ENCODE measurements at places on chromosomes 5 and 9.

GRCh38 chr9:127197861-127198430, 66.6 kb upstream of the GARNL3 start:
- DNase-seq: no peak

- no peak for DNase-seq
These were observed 230.5 kb downstream of the ATPSCKMT start for GRCh38 chr5:10019236-10019635.

GRCh38 chr9:93520523-93520922, 55.9 kb upstream of the PHF2 start:
- no peak for DNase-seq

DNA sequence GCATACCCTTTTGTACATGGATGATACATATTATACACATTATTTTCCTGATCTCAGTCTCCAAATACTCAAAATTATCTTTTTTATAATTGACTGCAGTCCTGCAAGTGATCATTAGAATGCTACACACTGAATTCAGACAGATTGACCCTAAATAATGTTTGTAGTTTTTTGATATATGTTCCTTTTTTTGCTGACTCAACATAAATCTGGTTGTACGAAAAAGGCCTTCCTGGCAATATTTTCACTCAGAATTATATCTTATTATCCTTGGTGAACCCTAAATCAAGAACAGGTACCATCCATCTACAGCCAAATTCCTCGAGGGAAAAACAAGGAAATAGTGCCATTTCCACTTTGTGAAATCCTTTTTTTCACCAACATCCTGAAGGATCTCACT, 105.6 kb upstream of the RASGRF2 start:
- DNase-seq: no peak

DNA sequence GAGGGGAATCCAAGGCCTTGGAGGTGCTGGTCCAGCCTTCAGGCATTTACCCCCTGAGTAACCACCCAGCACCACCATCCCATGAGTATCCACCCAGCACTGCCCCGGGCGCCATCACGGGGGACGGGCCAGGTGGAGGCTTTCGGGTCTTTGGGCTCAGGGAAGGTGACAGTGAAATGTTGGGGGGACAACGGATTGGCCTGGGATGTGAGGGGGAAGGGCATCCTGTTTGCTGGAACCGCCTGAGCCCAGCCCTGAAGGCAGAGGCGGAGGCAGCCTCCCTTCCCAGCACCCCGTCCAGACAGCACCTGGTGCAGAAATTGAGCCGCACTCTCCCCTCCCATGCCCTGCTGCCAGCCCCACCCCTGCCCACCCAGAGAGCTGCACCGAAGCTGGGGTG, 17.0 kb downstream of the ASS1 start:
- no peak for DNase-seq

DNA sequence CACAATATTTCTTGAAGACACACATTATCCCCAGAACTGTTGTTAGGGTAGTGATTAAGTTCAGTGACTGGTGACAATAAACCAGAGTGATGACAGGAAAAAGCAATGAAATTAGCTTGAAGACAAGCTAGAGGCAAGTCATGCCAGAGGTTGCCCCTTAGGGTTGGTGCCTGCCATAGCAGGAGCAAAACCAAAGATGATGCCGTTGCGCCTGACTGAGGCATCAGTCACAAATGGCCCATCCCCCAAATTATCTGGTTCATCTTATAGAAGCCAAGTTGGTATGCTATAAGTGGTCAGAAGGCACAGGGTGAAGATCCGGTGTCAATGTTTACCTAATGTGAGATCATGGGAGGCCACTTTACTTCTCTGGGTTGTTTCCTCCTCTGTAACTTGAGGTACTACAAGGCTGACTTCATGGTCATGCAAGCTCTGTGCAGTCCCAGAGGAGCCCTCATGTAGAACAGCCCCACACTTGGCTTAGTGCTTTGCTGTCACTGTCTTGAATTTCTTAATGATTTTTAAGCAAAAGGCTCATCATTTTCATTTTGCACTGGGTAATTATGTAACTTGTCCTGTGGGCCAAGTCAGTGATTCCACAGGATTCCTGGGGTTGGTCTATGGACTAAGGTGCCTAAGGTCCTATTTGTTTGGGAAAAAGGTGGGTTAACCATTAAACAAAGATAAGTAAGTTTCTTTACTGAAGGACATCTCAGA, 211.3 kb downstream of the MAN2A1 start:
- DNase-seq: no peak

- no peak for DNase-seq
These were observed 49.1 kb upstream of the OLFM1 start for GRCh38 chr9:135038331-135038730.

DNA sequence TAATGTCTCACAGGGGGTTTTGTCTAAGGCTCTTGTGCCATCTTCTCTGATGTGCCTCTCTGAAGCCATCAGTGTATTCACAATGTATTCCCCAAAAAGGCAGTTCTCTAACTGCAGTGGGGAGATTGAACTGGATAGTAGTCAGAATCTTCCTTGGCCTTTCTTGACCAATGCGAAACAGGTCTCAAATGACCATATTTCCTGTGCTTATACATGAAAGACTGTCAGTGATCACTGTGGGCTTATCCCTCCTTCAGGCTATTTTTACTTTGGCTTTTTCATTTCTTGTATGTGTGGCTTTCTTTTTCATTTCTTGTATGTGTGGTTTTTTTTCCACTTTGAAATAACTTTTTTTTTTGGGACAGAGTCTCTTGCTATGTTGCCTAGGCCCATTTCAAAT, 19.7 kb downstream of the HMGXB3 start:
- no peak for DNase-seq

- peak; percentile 82 for DNase-seq
These were observed 141.5 kb downstream of the RMI1 start for GRCh38 chr9:84121991-84122523.

- DNase-seq: peak; percentile 18
These were observed 267.7 kb downstream of the ADAMTS6 start for GRCh38 chr5:65213921-65214525.

DNA sequence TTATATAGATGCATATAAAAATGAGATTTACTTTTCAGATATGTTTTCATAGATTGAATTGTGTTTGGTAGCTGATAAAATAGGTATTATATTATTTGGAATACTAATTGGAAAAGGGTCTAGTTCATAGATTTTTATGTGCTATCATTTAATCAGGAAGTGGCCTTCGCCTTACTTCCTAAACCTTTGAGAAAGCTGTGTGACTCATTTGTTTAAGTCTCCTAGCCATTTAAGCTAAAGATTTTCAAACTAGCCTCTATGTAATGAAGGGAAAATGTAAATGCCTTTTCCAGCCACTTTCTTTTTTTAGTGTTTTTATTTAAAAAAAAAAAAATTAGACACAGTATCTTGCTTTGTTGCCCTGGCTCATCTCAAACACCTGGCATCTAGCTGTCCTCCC, 97.5 kb downstream of the DMXL1 start:
- no peak for DNase-seq

GRCh38 chr5:180315762-180316212, 23.9 kb upstream of the MAPK9 start:
- DNase-seq: peak; percentile 67

- DNase-seq: peak; percentile 24
These were observed 92.8 kb downstream of the SNX18 start for GRCh38 chr5:54610197-54610944.

DNA sequence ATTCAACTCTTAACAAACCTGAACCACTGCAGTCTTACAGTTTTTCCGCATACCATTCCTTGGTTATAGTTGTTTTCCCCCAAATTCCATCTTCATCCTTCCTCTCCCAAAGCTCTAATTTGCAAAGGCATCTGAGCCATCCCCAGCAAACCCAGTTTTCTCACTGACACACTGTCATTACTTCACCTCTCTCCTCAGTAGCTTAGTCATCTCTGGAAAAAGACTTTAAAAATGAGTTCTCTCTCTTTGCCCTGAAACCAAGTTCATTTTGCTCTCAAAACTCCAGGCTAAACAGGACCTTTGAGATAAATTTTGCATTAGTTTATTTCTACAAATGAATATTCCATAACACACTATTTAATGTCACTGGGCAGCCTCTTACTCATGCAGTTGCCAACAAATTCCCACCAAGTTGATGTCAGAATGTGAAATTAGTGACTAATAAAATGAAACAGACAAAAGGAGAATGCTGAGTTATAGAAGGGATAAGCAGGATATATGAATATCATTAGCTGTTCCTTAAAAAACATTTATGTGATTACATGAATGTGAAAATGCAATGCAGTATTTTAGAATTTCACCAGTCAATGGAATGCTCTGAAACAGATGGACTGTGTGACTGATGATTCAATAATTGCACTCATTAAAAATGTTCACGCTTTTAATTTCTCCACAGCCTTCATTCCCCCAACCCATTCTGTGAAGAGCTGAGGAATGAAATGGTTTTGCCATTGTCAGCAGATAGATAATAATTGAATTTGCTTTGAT, 107.4 kb upstream of the DMAC1 start:
- DNase-seq: no peak

GRCh38 chr9:75452512-75452911, 364.2 kb downstream of the OSTF1 start:
- DNase-seq: no peak

DNA sequence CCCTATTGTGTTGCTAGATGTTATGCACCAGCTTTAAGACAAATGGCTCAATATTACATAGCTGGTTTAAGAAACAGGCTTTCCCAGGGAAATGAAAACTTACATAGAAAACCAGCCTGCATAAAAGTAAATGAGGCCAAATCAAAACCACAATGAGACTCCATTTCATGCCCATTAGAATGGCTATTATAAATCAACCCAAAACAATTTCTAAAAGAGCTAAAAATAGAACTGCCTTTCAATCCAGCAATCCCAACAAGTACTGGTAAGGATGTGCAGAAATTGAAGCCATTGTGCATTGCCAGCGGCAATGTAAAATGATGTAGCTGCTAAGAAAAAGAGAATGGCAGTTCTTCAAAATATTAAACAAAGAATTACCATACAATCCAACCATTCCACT, 1170.0 kb upstream of the CDH9 start:
- no peak for DNase-seq
